Uterus (tissue), 4 donors: ENCODE measurements at places on chromosomes 3 and 15. TPM values are rescaled to one million over a fixed set of nuclear protein-coding genes. Genes with fewer than 3 reads are reported as not detected.

DNA sequence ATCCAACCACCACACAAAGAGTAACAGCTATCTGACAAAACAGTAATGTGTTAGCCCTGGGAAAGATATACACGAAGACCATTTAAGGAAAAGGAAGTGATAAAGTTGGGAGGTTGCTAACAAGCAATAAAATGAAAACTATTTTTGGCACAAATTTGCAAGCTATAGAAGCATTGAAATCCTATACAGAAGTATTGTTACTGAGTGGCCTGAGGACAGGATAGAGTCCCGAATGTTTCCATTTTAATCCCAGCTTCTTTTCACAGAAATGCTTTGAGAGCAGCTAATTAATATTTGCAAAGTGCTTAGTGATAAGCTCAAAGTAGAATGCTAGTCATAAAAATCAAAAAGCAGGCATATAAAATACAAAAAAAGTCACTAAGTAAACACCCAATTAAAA is 51.5 kb downstream of the RAD18 start:
- DNase-seq, result no peak

Gene FSTL1
- 1,355 TPM for total RNA-seq

DNA sequence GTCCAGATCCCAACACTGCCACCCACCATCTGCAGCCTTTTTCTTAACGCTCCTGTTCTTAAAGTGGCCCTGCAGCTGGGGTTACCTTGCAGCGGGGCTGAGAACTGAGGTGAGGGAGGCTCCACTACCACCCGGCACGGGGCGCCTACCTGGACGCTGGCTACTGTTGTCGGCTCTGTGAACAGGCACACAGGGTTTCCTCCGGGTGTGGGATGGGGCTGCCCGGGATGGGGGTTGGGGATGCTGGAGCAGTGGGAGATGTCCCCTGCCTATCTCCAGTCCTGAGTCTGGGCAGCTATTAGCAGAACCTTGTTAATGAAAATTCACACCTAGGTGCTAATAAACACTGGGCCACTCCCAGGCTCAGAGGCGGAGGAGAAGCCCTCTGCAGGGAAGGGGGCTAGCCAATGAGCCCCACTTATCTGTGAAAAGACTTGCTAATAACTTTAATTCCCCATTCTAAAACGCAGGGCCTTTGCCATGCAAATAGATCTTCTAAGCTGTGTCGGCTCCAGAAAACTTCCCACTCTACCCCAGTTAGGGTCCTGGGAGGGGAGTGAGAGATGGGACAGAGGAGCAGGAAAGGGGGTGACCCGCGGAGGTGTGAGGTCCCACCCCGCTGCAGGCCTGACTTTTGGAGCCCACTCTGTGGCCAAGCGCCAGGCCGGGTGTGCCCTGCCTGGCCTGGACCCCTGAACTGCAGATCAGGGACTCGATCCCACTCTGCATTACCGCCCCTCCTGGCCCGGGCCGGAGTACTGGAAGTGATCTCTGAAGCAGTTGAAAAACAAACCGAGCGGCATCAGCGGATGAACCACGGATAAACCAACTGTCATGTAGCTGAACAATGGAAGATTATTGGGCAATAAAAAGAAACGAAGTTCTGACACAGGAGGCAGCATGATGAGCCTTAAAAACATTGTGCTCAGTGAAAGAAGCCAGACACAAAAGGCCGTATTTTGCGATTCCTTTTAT is 3.1 kb downstream of the MESP1 start:
- no peak for DNase-seq

DNA sequence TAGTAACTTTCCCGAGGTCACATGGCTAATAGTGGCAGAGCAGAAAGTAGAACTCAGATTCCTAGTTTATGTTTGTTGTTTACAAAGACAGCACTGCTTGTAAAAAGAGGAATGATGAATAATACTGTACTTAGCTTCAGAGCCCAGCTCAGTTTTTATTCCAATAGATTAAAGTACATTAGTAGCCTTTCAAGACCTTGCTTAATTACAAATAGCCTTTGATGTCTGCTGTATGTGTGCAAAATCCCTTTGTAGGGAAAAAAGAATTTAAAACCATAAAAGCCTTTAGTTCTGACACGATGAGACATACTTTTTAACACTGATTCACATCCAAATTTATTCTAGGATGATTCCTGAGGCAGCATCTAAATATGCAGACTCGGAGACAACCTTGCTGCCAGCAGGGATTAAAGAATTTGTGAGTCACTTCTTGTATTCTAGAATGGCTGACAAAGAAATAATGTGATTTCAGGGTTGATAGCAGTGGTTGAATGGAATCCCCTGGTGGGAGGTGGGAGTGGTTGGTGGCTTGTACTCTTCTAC is 324.2 kb upstream of the TGFBR2 start:
- no peak for DNase-seq

Gene ENTPD3
- 0.95 TPM for total RNA-seq

Gene LARP6
- total RNA-seq, result 33.7 TPM

Gene TMOD2
- total RNA-seq, result 20.9 TPM

DNA sequence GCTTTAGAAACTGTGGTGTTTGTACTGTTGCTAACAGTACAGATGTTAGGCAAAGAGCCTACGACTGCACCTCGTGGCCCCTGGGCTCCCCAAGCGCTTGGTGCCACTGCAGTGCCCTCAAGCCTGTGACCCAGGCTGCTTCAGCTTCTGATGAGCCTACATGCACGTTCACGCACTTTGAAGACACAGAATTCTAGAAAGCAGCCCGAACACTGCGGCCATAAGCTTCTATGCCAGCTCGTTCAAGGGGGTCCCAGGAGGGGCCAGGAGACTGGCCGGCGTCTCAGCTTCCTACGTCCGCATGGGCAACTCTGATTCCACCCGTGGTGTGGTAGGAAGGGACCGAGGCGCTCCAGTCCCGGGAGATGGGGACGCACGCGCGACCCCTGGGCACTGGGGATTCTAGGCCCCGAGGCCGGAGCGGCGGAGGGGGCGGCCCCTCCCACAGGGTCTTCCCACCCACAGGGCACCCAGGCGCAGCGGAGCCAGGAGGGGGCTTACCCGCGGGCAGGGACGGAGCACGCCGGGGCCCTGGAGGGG is 653 bp downstream of the MYO5C start:
- no peak for DNase-seq

- DNase-seq, result no peak
Measured at GRCh38 chr3:45644063-45644790, 45.0 kb upstream of the SACM1L start.

Gene SLC51A
- total RNA-seq, result not detected

DNA sequence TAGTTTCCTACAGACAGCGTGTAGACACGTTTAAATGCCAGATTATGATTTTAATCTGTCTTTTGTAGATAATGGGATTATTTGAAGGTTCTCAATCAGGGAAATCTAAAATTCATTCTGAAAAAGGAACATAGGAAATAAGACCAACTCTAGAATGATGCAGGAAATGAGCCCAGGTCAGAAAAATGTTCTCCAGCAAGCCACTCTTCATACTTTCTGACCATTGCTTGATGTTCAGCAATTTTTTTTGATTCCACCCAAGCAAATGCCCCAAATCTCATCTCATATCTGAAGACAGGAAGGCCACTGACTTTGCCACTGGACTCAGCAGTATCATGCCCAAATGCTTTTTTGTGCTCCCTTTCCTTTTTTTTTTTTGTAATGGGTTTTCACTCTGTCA is 373.4 kb downstream of the LPP start:
- DNase-seq, result no peak

- DNase-seq, result no peak
Measured at GRCh38 chr3:112199622-112200316, 66.7 kb upstream of the GCSAM start.

DNA sequence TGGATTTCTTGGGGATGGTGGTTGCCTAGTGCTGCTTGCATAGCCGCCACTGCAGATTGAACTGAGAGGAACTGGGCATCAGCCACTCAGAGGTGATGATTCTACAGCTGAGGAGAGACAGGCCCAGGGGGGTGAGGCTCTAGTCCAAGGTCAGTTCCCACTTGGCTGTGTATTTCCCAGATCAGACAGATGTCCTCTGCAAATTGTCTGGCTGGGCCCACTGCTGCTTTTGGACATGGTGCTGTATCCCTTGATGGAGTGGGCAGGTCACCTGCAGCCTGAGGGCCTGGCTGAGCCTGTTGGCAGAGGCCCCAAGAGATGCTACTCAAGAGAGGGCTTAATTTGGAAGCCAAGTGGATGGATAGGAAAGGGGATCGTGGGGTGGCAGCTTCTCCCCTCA is 124.5 kb upstream of the CTDSPL start:
- DNase-seq, result no peak

Gene TM4SF18
- total RNA-seq, result 35.5 TPM

Gene FBXO22
- 41.7 TPM for total RNA-seq

Gene SPRED1
- total RNA-seq, result 135 TPM

Gene IGF2BP2
- total RNA-seq, result 2.9 TPM

GRCh38 chr3:69142090-69142489 is 19.7 kb upstream of the LMOD3 start:
- no peak for DNase-seq
